ENCODE measurements at places on chromosomes 13 and 19. TPM values are rescaled to one million over a fixed set of nuclear protein-coding genes. Genes with fewer than 3 reads are reported as not detected.

- no peak for DNase-seq
Measured at GRCh38 chr13:33917190-33917589, 99.2 kb downstream of the RFC3 start.

DNA sequence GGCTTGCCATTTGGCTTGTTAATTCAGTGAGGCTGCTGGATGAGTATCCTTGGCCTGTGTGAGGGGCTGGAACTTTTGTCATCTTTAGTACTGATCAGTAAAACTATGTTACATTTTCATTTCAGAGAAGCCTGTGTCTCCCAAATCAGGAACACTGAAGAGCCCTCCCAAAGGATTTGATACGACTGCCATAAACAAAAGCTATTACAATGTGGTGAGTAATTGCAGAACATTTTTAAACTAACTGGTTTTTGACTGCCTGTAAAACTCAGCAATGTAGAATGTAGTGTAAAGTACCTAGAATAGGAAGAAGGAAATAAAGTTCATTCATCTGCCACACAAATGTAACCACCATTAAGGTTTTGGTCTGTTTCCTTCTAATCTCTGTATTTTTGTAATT is 87.4 kb upstream of the TEX29 start:
- DNase-seq, result no peak

DNA sequence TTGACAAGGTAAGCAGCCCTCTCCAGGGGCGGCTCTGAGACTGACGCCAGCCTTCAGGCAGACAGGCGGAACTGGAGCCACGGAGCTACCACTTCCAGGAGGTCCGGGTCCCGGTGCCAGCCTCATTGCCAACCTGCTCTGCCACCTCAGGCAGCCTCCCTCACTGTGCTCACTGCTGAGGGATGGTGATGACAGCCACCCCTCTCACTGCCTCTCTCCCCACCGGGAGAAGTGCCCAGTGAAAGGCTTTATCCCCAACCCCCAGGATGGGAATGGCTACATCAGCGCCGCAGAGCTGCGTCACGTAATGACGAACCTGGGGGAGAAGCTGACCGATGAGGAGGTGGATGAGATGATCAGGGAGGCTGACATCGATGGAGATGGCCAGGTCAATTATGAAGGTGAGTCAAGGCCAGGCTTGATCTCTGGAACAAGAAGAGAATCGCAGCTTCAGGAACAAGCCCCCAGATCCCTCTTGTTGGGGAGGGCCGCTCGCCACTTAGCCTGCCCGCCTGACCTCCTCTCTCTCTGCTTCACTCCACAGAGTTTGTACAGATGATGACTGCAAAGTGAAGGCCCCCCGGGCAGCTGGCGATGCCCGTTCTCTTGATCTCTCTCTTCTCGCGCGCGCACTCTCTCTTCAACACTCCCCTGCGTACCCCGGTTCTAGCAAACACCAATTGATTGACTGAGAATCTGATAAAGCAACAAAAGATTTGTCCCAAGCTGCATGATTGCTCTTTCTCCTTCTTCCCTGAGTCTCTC is 7.6 kb downstream of the CALM3 start:
- peak; percentile 30 for DNase-seq

GRCh38 chr13:106566641-106567473 is 1.1 kb downstream of the ARGLU1 start:
- peak; percentile 74 for DNase-seq

GRCh38 chr13:102965802-102966201 is 100.4 kb downstream of the SLC10A2 start:
- DNase-seq, result no peak

DNA sequence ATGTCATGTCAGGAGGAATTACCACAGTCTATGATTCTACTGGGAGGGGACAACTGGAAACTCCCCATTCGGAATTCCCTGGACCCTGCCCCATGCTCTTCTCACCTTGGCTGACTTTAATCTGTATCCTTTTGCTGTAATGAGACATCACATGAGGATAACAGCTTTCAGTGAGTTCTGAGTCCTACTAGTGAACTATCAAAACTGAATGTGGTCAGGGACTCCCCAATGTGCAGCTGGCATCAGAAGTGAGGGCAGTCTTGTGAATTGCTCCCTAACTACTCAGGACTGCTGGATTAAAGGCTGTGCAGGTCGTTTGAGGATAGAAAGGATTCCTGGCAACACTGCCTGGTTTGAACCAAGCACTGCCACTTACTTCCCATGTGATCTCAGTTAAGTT is 15.2 kb downstream of the SIGLEC7 start:
- DNase-seq, result no peak

IFNL1 gene
- not detected for total RNA-seq

C19orf73 gene
- 1.4 TPM for total RNA-seq

All from H7 (cell line).